ENCODE measurements at places on chromosomes 3 and 15.

DNA sequence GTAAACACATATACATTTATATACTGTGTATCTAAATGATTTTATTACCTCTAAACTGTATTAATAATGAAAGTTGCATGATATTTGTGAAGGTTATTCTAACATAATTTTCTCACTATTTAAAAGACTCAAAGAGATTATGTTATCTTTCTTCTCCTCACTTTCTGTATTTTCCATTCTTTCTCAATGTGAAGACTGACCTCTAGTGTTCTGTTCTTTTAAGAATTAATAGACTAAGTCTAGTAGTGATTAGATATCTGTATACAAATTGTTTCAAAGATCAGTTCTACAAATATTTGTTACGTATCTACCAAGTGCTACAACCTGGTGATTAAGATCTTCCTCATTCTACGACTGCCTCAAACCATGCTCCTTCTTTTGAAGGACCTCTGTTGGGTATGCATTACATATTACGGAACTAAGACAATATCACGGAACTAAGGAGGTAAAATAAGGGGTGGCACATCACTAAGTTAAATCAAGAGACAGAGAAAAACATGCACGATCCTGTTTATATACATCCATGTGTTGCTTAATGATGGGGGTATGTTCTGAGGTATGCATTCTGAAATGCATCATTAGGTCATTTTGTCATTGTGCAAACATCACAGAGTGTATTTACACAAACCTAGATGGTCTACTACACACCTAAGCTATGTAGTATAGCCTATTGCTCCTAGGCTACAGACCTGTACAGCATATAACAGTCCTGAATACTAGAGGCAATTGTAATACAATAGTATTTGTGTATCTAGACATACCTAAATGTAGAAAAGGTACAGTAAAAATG, 161.5 kb upstream of the KBTBD8 start:
- DNase-seq: no peak

GRCh38 chr3:37510755-37511154, 336.4 kb upstream of the LRRFIP2 start:
- no peak for DNase-seq

GRCh38 chr3:195147649-195148080, 123.3 kb downstream of the XXYLT1 start:
- peak; percentile 55 for DNase-seq

DNA sequence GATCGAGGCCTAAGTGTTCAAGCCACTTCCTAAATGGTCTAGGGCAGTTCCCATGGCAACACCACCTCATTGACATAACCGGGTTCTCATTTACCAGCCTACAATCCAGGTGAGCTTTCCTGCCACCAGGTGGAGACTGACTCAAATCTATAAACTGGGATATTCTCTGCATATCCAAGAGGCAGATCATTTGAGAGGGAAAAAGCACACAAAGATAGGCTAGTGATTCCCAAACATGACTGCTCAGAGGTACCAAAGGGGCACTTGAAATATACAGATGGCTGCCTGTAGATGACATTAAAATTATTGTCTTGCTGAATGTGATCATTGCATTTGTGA, 141.3 kb upstream of the PROK2 start:
- DNase-seq: no peak

DNA sequence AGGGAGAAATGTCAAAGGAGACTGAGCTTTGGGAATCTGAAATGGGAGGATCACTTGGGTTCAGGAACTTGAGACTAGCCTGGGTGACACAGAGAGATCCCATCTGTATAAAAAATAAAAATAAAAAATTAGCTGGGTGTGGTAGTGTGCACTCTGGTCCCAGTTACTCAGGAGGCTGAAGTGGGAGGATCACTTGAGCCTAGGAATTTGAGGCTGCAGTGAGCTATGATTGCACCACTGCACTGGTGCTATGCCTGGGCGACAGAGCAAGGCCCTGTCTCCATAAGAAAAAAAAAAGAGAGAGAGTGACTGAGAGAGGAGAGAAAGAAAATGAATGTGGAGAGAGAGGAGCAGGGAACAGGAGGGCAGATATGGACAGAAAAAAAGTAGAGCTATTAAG, 72.8 kb downstream of the SENP2 start:
- no peak for DNase-seq

DNA sequence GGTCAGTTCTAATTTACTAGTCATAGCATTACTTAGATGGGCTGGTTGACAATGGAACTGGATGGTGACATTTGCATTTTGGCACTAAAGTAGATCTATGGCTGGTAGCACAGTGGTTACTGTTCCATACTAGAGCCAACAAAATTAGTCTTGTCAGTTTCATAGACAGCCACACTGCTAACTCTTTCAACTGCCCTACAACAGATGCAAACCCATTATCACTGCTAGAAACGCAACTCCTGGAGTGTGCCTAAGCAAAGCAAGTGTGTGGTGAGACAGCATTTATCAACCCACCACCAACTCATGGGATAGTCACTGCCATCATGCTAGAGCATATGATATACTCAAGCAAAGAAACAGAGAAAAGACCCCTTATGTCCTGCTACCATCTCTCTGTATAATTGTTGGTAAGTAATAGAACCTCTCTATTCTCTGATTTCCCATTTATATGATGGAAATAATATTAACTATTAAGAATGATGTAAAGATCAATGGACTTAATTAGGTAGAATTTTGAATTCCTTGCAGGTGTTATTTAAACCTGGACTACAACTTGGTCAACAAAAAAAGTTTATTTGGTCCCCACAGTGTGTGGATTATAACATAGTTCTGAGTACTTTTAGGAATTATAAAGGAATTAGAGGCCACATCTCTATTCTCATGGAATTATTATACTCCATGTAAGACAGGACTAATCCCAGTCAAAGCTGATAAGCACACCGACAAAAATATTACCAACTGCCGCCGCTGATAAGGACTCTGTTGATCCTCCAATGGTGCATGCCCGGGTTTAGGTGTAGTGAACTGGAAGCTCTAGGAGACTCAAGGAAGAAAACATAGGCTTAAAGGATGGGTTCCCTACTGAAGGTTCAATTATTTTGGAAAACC, 19.9 kb upstream of the ABHD5 start:
- no peak for DNase-seq

DNA sequence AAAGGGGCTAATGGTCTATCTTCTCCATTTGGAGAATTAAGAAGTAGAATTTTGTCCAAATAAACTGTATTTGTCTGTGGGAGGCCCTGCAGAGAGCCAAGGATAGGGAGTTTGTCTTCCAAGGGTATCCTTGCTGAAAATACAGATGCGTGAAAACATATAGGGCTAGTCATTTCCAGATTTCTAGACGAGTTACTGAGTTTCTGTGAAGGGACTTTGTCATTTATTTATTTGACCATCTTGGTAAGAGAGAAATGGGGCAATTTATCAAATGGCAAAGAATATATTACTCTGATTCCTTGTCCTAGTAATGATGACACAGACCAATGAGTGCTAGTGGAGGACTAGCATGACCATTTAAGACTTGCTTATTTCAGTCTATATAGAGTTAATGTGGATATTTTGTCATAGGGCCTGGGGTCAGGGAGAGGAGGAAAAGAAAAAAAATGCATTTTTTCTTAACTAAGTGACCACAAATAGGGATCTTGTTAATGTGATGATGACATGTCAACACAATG, 376.6 kb upstream of the ONECUT1 start:
- DNase-seq: no peak

- DNase-seq: peak; percentile 84
Observed at GRCh38 chr3:155232605-155233004, 60.9 kb downstream of the STRIT1 start.

DNA sequence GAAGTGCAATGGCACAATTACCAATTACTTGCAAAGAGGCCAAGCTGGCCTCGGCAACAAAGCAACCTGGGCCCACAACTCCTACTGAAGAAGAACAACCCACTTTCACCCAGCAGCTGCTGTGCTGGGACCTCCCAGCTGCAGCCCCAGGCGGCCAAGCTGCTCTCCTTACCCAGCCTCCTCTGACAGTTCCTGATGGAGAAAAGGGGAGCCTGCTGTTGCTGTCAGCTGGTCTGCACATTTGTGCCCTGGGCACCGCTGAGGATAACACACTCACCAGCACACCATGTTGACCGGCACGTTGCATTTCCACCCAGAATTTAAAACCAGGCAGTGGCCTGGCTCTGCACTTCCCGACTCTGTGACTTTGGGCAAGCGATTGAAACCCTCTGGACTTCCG, 33.6 kb downstream of the SSUH2 start:
- DNase-seq: peak; percentile 20

- DNase-seq: no peak
Observed at GRCh38 chr15:32676169-32676568, 34.7 kb downstream of the SCG5 start.

- no peak for DNase-seq
Observed at GRCh38 chr3:20490996-20491395, 305.0 kb upstream of the SGO1 start.

- DNase-seq: no peak
Observed at GRCh38 chr3:56997675-56998074, 62.8 kb upstream of the SPATA12 start.

DNA sequence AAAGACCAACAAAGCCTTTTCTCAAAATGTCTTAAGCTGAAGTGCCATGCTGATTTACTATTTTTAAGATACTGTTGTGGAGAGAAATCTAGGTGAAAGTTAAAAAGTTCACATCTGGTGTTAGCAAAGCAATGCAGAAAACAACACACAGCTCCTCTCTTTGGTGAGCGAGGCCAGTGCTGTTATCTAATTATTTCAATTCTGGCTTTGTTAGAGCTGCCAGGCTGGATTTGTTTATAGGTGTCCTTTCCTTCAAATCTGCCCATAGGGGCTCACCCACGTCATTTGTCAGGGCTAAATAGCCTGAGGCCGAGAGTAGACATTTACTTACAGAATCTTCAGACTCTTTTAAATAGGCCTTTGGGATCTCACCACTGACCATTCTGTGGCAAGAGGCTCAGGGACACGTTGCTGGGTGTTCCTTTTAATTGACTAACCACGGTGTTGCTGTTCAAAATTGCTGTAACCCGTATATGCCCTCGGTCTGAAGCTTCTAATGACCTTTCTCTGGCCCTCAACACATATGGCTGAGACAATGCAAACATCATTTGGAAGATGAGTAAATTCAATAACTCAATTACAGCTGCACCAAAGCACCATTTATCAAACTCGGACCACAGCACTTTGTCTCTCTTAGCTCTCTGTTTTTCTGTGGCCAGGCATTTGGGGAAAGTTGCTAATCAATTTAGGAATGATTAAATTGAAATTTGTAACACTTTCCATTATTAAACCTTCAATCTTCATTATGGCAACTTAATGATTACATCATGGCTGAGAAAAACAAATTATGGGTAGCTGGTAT, 152.6 kb downstream of the PDZRN3 start:
- DNase-seq: no peak

GRCh38 chr15:67968966-67969365, 85.1 kb upstream of the PIAS1 start:
- no peak for DNase-seq

- DNase-seq: no peak
Observed at GRCh38 chr3:194112120-194113106, 23.5 kb upstream of the HES1 start.

DNA sequence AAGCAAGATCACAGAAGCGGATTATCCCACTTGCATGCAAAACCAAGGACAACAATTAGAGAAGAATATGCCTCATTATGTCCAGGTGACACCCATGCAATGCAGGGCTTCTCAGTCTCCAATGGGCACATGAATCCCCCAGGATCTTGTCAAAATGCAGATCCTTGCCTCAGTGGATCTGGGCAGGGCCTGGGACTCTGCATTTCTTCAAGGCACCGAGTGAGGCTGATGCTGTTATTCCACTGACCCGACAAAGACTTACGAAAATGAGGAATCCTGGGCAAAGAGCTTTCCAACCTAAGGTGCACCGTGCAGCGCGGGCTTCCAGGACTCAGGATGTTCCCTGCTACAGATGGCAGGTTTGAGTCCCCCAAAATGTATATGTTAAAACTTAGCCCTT, 99.2 kb downstream of the ATP10A start:
- no peak for DNase-seq

DNA sequence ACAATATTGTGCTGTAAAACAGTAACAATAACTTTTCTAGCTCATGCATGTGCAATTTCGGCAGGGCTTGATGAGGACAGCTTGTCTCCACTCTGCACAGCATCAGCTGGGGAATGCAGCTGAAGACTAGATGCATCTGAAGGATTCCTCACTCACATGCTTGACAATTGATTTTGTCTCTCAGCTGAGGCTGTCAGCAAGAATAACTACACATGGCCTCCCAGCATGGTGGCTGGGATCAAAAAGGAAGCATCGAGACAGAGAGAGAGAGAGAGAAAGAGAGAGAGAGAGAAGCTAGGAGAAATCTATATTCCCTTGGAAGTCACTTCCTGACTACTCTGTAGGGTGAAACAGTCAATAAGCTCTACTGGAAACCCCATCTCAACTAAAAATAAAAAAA, 487.1 kb downstream of the PLOD2 start:
- DNase-seq: no peak

GRCh38 chr3:122538956-122539490, 24.3 kb upstream of the KPNA1 start:
- no peak for DNase-seq

DNA sequence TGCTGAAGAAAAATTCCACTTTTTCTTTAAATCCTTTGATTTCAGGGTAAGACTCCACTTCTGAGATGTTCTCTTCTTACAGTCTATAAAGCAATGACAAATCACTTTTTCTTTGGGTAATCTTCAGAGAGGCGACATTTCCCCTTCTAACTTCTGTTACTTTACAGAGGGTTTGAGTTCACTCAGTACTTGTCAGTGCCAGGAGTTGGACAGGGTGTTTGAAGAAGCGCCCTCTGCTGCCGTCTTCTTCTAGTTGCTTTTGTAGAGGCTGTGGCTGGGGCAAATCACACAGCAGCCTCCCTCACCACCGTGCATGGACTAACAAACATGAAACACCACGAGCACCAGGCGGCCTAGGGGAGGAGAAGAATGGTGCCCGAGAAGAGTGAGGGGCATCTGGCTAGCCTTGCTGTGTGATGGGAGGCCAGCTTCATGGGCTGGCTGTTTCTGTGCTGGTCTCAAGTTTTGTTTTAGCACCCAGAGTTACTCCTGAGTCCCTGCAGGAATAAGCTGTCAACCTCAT, at the start of gene CD80:
Gene CD80 (minus strand): TSS at position 174 of the 523 bp plus-strand sequence. CDS start 1,886 bp downstream, outside the sequence.
- no peak for DNase-seq

- DNase-seq: no peak
Observed at GRCh38 chr15:94535298-94536048, 304.1 kb downstream of the MCTP2 start.

GRCh38 chr3:151165226-151165625, 37.8 kb downstream of the GPR171 start:
- DNase-seq: no peak
